ENCODE measurements at places on chromosomes 3 and 15. TPM values are rescaled to one million over a fixed set of nuclear protein-coding genes. Genes with fewer than 3 reads are reported as not detected.

CFAP44 gene
- 10.3 TPM for total RNA-seq

DTX3L gene
- total RNA-seq: 67.5 TPM

INSYN1 gene
- 6.2 TPM for total RNA-seq

STARD9 gene
- 15.4 TPM for total RNA-seq

SETD2 gene
- 45.9 TPM for total RNA-seq

SEMA5B gene
- 2.3 TPM for total RNA-seq

ADGRG7 gene
- not detected for total RNA-seq

ALG1L2 gene
- 1.5 TPM for total RNA-seq

GXYLT2 gene
- total RNA-seq: 8.4 TPM

ACAP2 gene
- total RNA-seq: 60.3 TPM

SLC38A3 gene
- total RNA-seq: not detected

CPB1 gene
- total RNA-seq: 6.9 TPM

GUCA1C gene
- not detected for total RNA-seq

GABRR3 gene
- total RNA-seq: not detected

GOLGA6D gene
- not detected for total RNA-seq

IL17RE gene
- 22.6 TPM for total RNA-seq

ANKRD63 gene
- not detected for total RNA-seq

UBE2E2 gene
- 45.9 TPM for total RNA-seq

FBXL22 gene
- 0.98 TPM for total RNA-seq

ALDH1L1 gene
- 3.3 TPM for total RNA-seq

STAB1 gene
- total RNA-seq: 152 TPM

BUB1B gene
- 1.8 TPM for total RNA-seq

HRG gene
- not detected for total RNA-seq

GNAT1 gene
- not detected for total RNA-seq

C2CD4A gene
- total RNA-seq: 0.14 TPM

HYAL1 gene
- total RNA-seq: 78.8 TPM

KLHL40 gene
- not detected for total RNA-seq

MDFIC2 gene
- not detected for total RNA-seq

LRRIQ4 gene
- total RNA-seq: 0.29 TPM

CILP gene
- 1.1 TPM for total RNA-seq
